Activated T-helper 1 cell treated with Interleukin-2 at 50 U/mL for 16 hours (primary cell): ENCODE measurements at places on chromosomes 16 and 17.

- no peak for DNase-seq
These were observed 50.1 kb downstream of the XPO6 start for GRCh38 chr16:28161626-28162025.

DNA sequence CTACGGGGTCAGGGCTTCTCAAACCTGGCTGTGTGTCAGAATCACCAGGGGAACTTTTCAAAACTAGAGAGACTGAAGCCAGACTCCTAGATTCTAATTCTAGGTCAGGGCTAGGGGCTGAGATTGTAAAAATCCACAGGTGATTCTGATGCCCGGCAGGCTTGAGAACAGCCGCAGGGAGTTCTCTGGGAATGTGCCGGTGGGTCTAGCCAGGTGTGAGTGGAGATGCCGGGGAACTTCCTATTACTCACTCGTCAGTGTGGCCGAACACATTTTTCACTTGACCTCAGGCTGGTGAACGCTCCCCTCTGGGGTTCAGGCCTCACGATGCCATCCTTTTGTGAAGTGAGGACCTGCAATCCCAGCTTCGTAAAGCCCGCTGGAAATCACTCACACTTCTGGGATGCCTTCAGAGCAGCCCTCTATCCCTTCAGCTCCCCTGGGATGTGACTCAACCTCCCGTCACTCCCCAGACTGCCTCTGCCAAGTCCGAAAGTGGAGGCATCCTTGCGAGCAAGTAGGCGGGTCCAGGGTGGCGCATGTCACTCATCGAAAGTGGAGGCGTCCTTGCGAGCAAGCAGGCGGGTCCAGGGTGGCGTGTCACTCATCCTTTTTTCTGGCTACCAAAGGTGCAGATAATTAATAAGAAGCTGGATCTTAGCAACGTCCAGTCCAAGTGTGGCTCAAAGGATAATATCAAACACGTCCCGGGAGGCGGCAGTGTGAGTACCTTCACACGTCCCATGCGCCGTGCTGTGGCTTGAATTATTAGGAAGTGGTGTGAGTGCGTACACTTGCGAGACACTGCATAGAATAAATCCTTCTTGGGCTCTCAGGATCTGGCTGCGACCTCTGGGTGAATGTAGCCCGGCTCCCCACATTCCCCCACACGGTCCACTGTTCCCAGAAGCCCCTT is 10.9 kb downstream of the STH start:
- no peak for DNase-seq

DNA sequence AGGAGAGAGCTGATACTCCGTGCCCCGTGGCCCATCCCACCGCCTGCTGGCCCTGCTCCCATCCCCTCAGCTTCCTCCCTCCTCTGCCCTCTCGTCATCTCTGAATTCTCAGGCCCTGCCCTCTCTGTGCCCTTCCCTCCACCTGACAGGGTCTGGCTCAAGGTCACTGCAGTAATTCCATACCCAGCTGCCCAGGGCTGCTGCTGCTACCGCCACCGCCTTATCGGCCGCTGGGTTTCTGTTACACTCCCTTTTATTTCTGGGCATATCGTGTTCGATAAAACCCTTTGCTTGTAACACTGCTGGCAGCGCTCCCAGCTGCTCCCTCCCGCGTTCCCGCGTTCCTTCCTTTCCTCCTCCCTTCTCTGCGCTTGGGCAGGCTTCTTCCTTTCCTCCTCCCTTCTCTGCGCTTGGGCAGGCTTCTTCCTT is 1.2 kb downstream of the EPN3 start:
- no peak for DNase-seq

DNA sequence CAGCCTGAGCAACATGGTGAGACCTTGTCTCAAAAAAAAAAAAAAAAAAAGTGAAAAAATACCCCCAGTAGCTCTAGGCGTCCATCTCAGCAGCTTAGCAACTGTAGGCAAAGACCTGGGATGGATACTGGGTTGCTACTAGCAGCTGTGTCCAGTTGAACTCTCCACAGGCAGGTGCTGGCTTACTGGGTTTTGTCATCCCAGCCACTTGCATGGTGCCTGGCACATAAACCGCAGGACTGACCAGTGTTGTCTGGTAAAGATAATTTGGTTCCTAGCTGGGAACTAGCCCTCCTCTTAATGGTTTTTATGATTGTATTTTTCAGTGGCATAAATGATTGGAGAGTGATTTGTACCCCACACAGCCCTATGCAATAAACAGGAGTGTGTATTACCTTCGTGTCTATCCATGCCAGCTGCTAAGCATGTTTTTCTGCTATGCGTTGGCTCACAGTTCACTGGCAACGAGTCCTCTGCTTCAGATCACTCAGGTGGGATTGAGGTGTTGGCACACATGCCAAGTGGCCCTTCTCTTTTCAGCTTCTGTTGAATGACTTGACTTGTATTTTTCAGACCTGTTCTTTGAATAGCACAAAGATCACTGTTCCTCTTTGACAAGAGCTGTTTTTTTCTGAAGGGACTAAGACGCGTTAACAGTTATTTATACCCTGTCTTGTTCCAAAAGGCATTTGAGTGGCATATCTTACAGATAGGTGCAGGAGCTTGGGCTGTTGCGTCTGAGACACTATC is 352.9 kb downstream of the SNX29 start:
- no peak for DNase-seq

DNA sequence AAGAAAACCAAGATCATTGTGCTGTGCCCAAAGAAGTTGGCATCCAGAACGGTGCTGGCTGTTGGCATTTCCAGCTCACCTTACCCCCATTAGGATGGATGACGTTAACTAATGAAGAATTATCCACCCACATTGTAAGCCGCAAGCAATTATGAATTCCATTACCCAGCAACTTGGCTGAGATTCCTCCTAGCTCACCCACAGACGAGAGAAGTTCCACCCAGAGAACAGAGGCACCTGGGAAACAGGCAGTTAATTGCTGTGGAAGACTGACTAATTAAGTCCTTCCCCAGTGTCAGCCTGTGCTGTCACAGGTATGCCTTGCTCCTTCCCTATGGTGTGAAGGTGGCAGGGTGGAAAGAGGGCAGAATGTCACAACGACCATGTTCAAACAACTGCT is 456.2 kb upstream of the CDH5 start:
- no peak for DNase-seq

DNA sequence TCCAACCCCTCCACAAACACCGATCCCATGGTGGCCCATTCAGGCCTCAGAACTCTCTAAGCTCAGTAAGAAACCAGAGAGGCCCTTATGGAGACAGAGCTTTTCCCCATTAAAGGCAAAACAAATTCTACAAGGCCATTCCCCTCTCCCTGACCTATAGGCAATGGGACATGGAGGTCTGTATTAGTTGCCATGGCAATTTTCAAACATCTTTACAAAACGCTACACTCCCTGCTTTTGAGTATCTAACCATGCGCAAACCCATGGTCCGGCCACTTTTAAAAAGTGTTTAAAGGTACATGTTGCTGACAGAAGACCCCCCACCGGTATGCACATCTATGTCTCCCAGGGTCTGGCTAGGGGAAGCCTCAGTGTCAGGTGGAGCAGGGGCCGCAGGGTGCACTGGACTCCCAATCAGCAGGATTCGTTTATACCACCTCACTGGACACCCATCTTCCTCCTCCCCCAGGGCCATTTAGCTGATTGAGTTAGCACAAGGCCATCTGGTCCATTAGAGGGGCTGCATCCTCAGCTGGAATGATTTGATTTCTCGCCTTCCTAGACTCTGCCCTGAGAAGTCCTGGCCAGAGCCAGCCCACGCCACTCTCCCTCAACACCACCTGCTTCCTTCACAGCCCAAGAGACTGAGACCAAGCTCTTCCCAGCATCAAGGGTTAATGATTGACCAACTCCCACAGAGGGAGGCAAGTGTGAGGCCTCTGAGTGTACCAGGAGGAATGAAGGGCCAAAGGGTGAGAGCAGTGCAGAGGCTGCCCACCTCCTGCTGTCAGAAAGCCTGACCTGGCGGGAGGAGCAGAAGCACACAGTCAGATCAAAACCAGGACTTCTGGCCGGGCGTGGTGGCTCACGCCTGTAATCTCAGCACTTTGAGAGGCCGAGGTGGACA is 10.9 kb downstream of the ACLY start:
- DNase-seq: no peak

- no peak for DNase-seq
These were observed 97.5 kb upstream of the HS3ST3A1 start for GRCh38 chr17:13699261-13699660.
